ENCODE measurements at places on chromosomes 5 and 9.

DNA sequence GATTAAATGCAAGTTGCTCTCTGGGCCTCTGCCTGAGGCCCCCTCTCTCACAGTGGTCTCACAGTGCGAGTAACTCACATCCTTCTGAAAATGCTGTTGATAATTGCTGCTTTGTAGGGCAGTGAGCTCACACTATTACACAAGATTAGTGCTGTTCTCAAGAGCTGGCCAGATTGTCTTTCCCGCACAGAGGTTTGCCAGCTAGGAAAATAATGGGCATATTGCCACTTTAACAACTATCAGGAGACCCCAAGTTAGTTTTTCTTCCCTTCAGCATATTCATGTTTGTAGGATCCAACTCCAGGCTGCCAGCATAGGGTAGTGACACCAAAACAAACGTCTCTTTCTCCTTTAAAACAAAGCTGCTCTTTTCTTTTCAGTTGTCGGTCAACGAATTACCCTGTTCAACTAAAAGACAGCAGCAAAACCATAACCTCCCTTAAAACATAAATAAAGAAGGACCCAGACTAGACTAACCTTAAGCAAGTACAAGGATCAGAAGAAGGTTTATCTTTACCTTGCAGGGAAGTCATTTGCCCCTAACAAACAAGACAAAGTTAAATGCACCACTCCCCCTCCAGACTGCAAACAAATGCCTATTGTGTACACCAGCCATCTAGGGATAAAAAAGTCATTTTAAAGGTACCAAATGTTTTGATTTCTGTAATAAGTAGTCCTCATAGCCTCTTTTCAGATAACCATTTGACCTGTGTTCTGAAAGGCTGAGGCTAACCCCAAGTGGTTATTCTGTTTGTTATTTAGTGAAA lies 91.4 kb downstream of the VCAN start:
- no peak for DNase-seq

DNA sequence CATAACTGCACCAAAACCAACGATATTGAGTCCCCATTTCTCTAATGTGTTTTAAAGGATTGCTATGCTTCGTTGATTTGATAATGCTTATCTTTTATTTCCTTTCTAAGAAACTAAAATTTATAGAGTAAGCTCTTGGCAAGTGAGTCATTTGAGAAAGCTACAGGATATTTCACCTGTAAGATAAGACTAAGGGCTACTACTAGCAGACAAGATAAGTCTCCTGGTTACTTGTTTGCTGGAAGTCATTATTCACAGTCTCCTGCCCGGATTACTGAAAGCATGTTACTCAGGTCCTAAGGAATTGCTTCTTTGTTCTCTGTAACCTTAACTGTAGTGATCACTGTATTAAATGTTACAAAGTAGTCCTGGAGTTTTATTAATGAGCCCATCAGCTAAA lies 315.9 kb upstream of the RASA1 start:
- DNase-seq: no peak

- DNase-seq: no peak
Observed at GRCh38 chr5:172501708-172502320, 47.5 kb upstream of the SH3PXD2B start.

DNA sequence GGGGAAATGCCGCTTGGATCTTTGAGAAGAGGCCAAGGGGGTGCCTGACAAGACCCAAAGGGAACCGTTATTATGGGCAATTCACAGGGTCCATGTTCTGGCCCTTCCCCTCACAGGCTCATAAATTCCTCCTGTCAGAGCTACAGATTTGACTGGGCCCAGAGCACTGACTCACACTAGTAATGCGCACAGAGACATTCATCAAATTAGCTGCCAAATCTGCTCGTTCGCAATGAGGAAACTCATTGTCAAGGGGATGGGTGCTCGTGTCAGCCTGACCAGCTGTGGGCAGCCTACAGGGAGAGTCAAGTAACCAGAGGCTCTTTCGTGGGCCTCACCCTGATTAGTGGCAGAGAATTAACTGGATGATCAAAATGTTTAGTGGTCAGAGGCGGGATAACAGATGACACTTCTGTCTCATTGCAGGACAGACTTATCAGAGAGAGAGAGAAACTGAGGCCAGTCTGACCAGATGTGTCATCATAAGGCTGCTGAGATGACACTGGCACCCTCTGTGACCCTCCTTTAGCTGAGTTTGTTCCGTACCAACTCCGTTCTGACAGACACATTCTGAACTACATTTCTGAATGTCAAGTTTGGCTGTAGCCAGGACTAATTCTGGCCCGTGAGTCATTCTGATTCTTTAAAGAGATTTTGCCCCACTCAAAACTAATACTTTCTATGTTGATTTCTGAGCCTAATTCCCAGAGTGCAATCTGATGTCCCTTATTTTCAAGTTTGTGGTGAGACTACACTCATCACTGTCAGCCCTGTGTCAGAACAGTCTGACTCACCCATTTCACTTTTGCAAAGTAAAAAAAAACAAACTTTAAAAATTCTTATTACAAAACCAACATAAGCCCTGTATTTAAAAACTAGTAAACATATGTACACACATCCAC lies 377.1 kb downstream of the ACTL7B start:
- no peak for DNase-seq

DNA sequence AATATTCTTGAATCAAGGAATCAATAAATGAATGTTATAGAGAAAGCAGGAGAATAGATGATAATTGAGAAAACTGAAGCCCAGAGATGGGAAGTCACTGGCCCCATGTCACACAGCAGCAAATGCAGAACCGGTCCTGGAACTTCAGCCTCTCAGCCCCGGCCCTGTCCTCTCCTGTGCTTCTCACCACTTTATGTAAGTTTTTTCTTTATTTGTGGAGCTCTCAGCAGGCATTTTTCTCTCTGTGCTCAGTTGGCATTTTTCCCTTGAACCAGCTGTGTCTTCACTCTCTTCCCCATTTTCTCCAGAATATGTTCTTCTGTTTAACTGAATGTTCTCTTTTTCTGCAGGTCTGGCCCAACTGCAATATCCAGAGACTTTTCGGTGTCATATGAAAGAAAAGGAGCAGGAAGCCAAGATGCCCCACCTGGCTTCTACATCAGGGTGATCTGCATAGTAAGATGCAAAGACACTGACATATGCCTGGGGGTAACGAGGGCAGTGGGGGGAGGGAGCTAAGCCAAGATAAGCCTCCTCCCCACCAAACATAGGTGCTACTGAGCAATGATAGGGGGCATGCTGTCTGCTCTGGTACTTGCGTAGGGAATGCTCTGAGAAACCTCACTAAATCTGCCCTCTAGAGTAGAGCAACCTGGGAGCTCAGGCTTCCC lies 12.8 kb upstream of the LCP2 start:
- DNase-seq: no peak

- no peak for DNase-seq
Observed at GRCh38 chr5:109448838-109449237, 39.1 kb upstream of the PJA2 start.

DNA sequence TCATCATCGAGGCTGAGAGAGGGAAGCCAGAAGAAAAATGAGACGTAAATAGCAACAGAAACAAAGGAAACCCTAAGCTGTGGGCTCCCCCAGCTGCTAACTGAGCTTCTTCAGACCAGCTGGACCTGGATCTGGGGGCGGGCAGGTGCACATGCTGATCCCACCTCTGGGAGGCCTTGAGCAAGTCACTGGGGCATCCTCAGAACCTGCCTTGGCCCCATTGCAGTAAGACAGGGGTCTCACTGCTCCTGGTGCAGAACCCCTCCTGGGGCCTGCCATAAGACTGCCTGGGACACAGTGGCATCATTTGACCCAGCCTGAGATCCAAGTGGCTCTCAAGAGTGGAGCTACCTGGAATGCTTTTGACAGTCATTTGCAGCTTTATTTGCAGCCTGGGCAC lies 77.4 kb downstream of the PHF2 start:
- DNase-seq: no peak

DNA sequence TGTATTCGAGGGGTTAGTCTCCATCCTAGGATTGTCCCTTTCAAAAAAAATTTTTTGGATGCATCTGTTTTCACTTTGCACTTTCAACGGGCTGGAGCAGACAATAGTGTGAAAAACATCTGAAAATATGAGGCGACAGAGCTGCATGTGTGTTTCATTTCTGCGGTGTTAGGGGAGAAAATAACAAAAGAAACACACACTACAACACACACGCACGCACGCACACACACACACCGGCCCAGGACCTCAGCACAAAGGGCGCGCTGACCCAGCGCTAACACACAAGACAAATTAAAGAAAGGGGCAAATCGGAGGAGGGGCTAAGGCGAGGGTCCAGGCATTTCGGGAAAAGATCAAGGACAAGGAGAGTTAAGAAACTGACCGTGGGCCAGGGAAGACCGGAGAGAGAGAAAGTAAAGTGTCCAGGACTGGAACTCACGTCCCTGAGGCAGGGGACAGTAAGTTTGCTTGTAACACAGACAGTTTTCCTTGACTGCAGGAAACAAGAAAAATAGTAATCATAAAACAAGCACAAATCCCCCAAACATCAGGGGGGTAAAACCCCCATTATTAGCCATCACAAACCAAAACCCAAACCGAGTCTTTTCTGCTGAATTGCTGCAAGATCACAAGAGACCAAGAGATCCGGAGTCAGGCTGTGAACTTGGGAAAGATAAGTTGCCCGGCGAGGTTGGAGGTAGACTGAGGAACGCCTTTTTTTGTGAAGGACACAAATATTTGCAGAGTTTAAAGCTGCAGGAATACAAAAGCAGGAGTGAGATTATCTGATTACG lies 302.1 kb downstream of the PARP8 start:
- DNase-seq: no peak

DNA sequence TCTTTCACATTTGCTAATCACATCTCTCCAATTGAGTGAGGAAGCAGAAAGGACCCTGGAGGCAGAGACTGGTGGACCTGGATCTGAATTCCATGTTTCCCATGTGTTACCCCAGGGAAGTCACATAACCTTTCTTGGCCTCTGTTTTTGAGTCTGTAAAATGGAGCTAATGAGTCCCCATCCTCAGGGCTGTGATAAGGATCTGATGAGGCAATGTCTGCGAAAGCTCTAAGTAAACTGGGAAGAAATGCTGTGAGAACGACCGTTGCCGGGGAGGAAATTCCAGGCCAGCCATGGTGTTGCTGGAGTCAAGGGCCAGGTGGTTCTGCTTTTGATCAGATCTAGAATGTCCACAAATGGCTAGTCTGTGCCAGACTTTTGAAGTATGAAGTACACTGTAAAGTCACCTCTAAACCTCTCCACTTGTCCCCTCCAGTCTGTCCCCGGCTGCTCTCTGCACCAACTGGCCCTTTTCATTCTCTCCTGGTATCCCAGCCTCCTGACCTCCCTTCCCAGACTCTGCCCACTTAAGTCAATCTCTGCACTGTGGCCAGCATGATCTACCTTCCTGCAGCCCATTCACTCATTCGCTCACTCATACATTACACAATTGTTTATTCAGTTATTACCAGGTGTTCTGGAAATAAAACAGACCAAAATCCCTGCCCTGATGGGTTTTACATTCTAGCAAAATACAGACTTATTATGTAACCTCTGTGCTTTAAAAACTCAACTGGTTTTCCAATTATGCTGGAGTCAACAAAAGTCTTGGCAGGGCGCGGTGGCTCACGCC lies 32.5 kb upstream of the N4BP3 start:
- DNase-seq: no peak

DNA sequence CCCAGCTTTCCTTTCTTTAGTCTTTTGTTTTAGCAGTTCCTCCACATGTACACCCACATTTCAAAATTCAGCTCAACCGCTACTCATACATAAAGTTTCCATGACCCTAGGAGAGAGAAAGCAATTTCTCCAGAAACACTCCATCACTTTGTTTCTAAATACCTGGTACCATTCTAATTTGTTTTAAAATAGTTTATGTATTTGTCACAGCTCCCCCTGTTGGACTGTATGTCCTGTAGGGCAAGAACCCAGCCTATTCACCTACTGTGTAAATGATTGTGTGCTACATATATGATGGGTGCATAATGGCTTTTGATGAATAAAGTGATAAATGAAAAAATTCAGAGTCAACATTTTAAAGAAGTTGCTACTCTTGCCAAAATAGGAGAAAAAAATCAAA lies 139.1 kb downstream of the COX7C start:
- no peak for DNase-seq

GRCh38 chr5:13187186-13187585 lies 757.3 kb downstream of the DNAH5 start:
- no peak for DNase-seq

DNA sequence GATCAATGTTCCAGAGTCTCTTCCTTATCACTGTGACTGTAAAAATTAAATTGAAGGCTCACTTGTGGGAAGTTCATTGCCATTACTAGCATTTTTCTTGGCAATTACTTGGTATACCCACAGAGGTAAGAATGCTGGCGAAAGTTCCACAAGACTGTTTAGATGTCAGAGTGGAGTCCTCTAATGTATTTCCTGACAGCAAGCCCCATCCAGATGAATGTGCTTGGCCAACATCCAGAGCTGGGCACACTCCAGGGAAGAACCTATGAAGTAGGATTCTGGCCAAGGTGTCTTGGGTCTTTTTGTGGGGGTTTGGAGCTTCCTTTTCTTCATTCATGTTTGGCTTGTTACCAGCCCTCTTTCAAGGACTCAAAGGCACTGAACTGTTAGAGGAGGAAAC lies 473.6 kb downstream of the DMAC1 start:
- no peak for DNase-seq

GRCh38 chr5:116626272-116626723 lies 51.7 kb upstream of the SEMA6A start:
- no peak for DNase-seq

GRCh38 chr5:108720391-108720790 lies 27.3 kb upstream of the FER start:
- no peak for DNase-seq

DNA sequence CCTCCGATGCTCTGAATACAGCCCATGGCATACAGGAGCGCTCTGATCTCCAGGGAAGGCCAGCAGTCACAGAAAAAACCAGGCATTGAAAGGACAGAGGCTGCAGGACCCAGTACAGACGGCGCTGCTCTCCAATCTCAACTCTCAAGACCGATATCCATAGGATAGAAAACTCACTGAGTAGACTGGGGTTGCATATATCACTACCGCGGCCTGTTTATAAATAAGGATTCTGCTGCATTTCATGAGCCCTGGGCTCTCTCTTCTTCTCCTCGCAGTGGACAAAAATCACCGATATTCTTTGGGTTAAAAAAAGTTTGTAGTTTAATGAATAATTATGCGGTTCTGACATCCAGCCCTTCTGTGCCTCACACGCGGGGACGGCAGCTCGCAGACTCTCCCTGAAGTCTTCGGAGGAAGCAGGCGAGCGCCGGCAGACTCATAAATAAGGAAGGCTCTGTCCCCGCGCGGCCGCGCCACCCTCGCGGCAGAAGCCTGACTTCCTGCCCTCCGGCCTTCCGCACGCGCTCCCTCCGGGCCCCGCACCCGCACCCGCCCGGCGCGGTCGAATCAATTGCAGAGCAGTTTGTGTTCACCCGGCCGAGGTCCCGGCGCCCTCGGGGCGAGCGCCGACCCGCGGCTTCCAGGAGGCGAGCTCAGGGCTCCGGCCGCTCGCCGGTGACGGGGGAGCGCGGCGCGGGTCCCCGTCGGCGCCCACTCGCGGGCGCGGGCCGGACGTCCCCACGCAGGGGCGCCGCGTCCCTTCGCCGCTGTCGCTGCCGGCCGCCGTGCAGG lies at the start of gene FAM78A:
Gene FAM78A, minus strand, starts transcription at position 417 of the 795 bp plus-strand sequence. Its CDS starts 331 bp downstream, at position 86.
- no peak for DNase-seq
